Stomach (tissue), 19 donors: ENCODE measurements at places on chromosomes 6 and 20. TPM values are rescaled to one million over a fixed set of nuclear protein-coding genes. Genes with fewer than 3 reads are reported as not detected.

- no peak overlapping the region for H3K27ac ChIP-seq
- H3K27me3 ChIP-seq: no peaks in the 10 kb centered on the region
- H3K36me3 ChIP-seq: no peaks in the 10 kb centered on the region
- H3K4me3 ChIP-seq: no peak overlapping the region
- no peak for DNase-seq
- no peaks in the 10 kb centered on the region for H3K4me1 ChIP-seq
Measured at GRCh38 chr6:150527100-150527499, 72.6 kb upstream of the PLEKHG1 start.

DNA sequence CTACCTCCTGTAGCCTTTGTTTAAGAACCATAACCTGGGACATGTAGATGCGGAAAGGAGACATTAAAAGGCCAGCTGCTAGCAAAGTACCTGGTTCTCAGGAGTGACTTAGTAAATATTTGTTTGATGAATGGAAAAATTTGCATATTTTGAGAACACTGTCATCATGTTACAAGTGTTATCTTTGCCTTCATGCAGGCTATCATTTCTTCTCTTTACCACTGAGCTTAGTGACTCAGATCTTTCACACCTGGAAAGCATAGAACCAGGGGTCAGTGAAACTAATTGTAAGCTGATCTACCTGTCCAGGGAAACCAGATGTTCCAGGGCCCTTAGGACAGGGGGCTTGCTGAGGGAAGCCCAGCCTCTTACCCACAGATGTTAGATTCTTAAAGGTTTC, 5.4 kb downstream of the ZFP57 start:
- no peaks in the 10 kb centered on the region for H3K4me1 ChIP-seq
- H3K27me3 ChIP-seq: peaks cover 21% of the 10 kb centered on the region
- no peak overlapping the region for H3K27ac ChIP-seq

DNA sequence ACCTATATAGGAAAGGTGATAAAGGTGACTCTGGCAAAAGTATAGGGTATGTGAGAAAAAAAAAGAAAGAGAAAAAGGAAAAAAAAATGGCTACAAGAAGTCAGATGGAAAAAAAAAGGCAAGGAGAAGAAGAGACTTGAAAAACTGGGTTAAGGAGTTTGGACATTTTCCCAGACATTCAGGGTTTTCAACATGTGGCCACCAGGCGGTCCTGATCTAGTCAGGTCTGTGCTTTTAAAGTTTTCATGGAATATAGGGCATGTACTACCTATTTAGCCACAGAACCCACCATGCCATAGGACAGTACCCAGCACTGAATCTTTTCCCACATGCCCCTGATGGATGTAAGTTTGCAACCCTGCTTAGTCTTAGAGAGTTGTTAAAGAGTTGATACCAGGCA, 433.7 kb downstream of the MAFB start:
- H3K4me3 ChIP-seq: no peak overlapping the region
- H3K27ac ChIP-seq: no peak overlapping the region
- no peaks in the 10 kb centered on the region for H3K36me3 ChIP-seq

DNA sequence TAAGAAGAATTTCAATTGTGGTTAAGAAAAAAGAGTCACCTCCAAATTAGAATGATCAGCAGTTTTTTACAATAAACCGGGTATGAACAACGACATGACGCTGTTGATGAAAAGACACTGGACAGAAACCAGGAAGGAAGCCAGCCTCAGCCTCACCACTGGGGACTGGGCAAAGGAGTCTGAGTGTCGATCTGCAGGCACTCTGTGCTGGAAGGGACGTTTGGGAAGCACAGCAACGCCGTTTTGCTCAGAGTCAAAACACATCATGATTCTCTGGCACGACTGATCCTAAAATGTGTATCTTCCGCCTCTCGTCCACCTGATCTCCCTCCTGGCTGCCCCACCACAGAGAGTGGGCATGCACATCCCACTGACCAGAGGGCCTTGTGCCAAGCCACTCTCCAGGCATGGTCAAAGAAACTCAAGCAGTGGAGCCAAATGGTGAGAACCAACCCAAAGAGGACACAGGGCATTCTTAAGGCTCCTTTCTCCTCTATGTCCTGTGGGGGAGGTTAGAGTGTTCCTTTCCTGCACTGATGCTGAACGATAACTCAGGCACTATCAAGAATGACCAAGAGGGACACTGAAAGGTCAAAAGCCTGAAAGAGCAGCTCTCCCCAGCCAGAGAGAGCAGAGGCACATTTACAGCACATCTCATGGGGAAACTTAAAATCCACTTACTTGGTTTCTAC, 68.8 kb downstream of the AGPAT4 start:
- no peak for DNase-seq
- no peaks in the 10 kb centered on the region for H3K36me3 ChIP-seq
- H3K27ac ChIP-seq: no peak overlapping the region
- H3K4me1 ChIP-seq: no peaks in the 10 kb centered on the region
- no peaks in the 10 kb centered on the region for H3K27me3 ChIP-seq
- H3K4me3 ChIP-seq: no peak overlapping the region

- H3K27me3 ChIP-seq: no peaks in the 10 kb centered on the region
- no peak overlapping the region for H3K27ac ChIP-seq
- H3K4me1 ChIP-seq: no peaks in the 10 kb centered on the region
- no peak for DNase-seq
Measured at GRCh38 chr6:84908304-84908904, 144.0 kb upstream of the TBX18 start.

DNA sequence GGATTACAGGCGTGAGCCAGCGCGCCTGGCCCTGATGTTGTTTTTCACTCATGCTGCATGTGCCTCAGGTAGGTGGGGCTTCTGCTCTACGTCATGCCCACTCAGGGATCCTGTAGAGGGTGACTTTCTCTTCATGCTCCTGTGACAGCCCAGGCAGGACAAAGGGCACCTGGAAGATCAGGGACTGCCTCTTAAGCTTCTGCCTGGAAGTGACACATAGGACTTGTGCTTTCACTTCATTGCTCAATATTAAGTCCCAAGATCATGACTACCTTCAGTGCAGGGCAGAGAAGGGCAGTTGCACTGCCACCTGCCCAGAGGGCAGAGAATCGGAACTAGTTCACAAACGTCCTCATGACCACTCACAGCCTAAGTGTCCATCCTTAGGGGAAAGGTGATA, 249.5 kb upstream of the SULF2 start:
- H3K27ac ChIP-seq: no peak overlapping the region
- no peaks in the 10 kb centered on the region for H3K36me3 ChIP-seq
- no peak for DNase-seq
- no peak overlapping the region for H3K4me3 ChIP-seq

The SLC17A3 gene
- total RNA-seq: not detected

- H3K27me3 ChIP-seq: no peaks in the 10 kb centered on the region
- peaks cover 29% of the 10 kb centered on the region for H3K36me3 ChIP-seq
- no peak overlapping the region for H3K4me3 ChIP-seq
- DNase-seq: no peak
- no peak overlapping the region for H3K27ac ChIP-seq
- H3K4me1 ChIP-seq: no peaks in the 10 kb centered on the region
Measured at GRCh38 chr6:158417760-158418098, 105.5 kb downstream of the TULP4 start.

DNA sequence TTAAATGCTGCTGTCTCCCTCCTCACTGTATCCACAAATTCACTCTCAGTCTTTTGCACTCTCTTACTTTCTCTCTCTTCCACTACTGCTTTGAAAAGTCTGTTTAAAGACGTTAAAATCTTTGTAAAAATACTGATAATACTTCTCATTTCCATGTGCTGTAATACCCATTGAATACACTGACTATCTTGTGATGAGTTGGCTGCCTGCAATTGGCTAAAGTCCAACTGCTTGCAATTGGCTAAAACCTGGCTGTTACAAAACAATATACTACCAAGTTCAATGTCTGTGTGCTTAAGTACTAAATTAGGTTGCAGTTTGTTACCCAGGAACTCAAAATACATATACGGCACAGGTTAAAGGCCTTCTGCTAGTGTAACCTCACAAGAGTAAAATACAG, 264.8 kb downstream of the THBS2 start:
- H3K36me3 ChIP-seq: no peaks in the 10 kb centered on the region
- no peaks in the 10 kb centered on the region for H3K27me3 ChIP-seq

DNA sequence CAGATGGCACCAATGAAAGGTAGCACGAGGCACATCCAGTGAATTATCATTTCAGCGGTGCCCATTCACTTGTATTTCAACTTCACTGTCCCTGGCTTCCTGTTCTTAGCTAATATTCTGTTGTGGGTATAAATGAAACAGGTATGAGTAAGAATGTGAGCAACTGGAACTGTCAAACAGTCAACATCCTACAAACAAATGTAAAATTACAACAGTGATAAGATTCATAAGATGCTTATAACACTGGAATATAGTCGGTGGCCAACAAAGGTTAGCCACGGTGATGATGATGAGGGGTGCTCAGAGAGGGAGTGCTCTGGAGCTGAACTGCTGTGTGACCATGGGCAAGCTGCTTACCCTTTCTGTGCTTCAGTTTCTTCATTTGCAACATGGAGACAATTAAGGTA, 74.9 kb upstream of the TOX2 start:
- no peak overlapping the region for H3K27ac ChIP-seq
- no peak overlapping the region for H3K4me3 ChIP-seq
- peaks cover 18% of the 10 kb centered on the region for H3K27me3 ChIP-seq
- DNase-seq: no peak

The SDCBP2 gene
- total RNA-seq: 89.5 TPM

The RSPO4 gene
- not detected for total RNA-seq

DNA sequence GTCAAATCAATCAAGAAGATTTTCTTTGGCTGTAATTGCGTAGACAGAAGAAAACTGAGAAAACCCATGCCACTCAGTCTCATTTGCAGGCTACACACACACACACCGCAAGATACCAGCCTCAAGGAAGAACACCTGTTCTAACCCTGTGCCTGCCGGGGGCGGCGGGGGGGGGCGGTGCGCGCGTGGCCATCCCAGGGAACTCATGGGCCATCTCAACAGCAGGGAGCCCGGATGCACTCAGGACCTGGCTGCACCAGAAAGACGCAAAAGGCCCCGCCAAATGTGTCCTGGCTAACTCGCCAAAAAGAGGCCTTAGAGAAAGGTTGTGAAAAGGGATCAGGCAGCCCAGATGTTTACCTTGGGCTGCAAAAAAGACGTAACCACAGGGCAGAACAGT, 2.1 kb downstream of the B3GAT2 start:
- H3K27me3 ChIP-seq: peaks cover 59% of the 10 kb centered on the region
- no peak overlapping the region for H3K4me3 ChIP-seq
- DNase-seq: no peak

DNA sequence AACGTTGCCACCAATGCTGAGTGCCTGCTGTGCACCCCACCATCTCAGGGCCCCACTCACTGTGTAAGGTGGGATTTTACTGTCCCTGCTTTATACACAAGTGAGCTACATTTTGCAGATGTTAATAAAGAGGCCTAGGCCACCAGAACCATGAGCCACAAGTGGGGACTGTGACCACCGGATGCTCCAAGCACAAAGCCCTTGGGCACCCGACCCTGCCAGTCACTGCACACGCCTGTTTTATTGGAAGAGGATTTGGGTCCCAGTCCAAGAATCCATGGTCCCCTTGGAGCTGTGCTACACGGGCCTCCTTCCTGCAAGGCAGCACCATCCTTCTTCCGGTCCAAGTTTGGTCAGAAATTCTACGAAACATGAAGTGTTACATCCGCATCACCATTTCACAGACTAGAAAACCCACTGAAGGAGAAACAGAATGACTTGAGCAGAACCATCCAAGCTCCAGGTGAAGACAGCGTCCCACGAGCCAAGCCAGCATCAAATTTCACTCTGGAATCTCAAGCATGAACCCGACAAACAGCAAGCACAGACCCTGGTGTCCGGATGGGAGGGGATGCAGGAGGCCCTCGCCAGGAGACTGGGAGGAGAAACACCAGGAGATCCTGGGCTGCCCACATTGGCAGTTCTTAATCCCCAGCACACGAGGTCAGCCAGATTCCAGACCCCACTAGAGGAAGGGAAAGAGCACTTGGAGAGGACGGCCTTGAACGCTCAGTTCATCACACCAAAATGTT, 226.9 kb downstream of the DLL1 start:
- no peaks in the 10 kb centered on the region for H3K4me1 ChIP-seq
- H3K36me3 ChIP-seq: no peaks in the 10 kb centered on the region
- peak; percentile 41 for DNase-seq
- no peak overlapping the region for H3K27ac ChIP-seq
- no peaks in the 10 kb centered on the region for H3K27me3 ChIP-seq

GRCh38 chr20:14295770-14296309, 41.6 kb downstream of the FLRT3 start:
- H3K27ac ChIP-seq: no peak overlapping the region
- no peak overlapping the region for H3K4me3 ChIP-seq
- H3K27me3 ChIP-seq: no peaks in the 10 kb centered on the region
- no peaks in the 10 kb centered on the region for H3K36me3 ChIP-seq
- DNase-seq: no peak

GRCh38 chr6:131960371-131961133, 9.4 kb upstream of the CCN2 start:
- no peak overlapping the region for H3K27ac ChIP-seq
- no peaks in the 10 kb centered on the region for H3K36me3 ChIP-seq
- peaks cover 13% of the 10 kb centered on the region for H3K4me1 ChIP-seq
- DNase-seq: no peak
- H3K27me3 ChIP-seq: no peaks in the 10 kb centered on the region

- no peak overlapping the region for H3K27ac ChIP-seq
- H3K4me1 ChIP-seq: no peaks in the 10 kb centered on the region
- no peak overlapping the region for H3K4me3 ChIP-seq
- H3K36me3 ChIP-seq: no peaks in the 10 kb centered on the region
- no peaks in the 10 kb centered on the region for H3K27me3 ChIP-seq
Measured at GRCh38 chr6:126919947-126920346, 198.5 kb upstream of the RSPO3 start.

- H3K4me3 ChIP-seq: no peak overlapping the region
- DNase-seq: no peak
- H3K4me1 ChIP-seq: peaks cover 13% of the 10 kb centered on the region
- no peaks in the 10 kb centered on the region for H3K36me3 ChIP-seq
Measured at GRCh38 chr6:79610306-79611009, 20.7 kb upstream of the SH3BGRL2 start.

GRCh38 chr6:147281895-147282565, 77.8 kb downstream of the STXBP5 start:
- no peaks in the 10 kb centered on the region for H3K4me1 ChIP-seq
- peaks cover 31% of the 10 kb centered on the region for H3K36me3 ChIP-seq

The B3GALT4 gene
- 32.2 TPM for total RNA-seq

DNA sequence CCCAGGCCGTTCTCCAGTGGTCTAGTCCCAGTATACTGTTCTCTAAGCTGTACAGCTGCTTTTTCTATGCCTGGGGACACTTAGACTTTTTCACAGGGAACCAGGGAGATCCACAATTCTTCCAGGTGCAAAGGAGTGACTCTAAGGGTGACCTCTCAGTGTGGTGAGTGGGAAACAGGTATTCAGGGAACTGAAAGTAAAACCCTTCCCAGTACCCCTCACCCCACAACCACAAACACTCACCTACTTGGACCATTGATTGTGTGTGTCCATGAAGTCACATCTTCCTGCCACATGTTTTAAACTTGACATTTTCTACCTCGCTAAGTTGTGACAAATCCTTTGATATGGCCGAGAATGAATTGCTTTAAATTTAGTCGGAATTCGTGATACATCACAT, 183.6 kb downstream of the CLIC5 start:
- no peaks in the 10 kb centered on the region for H3K27me3 ChIP-seq
- no peak overlapping the region for H3K27ac ChIP-seq
- no peaks in the 10 kb centered on the region for H3K4me1 ChIP-seq
- no peak overlapping the region for H3K4me3 ChIP-seq
- H3K36me3 ChIP-seq: no peaks in the 10 kb centered on the region

The KPNA5 gene
- total RNA-seq: 3.3 TPM

GRCh38 chr20:59825944-59826759, 107.3 kb downstream of the SYCP2 start:
- no peak overlapping the region for H3K4me3 ChIP-seq
- DNase-seq: peak; percentile 68
- H3K27me3 ChIP-seq: no peaks in the 10 kb centered on the region
- H3K27ac ChIP-seq: no peak overlapping the region
- no peaks in the 10 kb centered on the region for H3K36me3 ChIP-seq
- peaks cover 4% of the 10 kb centered on the region for H3K4me1 ChIP-seq

The PI16 gene
- total RNA-seq: not detected
